Right atrium auricular region (tissue), 2 donors: ENCODE measurements at places on chromosomes 16 and 17. TPM values are rescaled to one million over a fixed set of nuclear protein-coding genes. Genes with fewer than 3 reads are reported as not detected.
A peak's percentile ranks its signal among the peaks of the same experiment; 100 is the strongest.

Gene TP53TG3C
- not detected for total RNA-seq

GRCh38 chr16:65644821-65645220 lies 523.0 kb upstream of the CDH11 start:
- no peaks in the 10 kb centered on the region for H3K27me3 ChIP-seq
- H3K36me3 ChIP-seq, result no peaks in the 10 kb centered on the region
- no peak overlapping the region for H3K27ac ChIP-seq
- no peak for DNase-seq
- H3K4me1 ChIP-seq, result no peaks in the 10 kb centered on the region
- no peak overlapping the region for H3K4me3 ChIP-seq

Gene MPV17L
- 10.8 TPM for total RNA-seq

GRCh38 chr17:7136266-7136877 lies 21.8 kb upstream of the ASGR2 start:
- no peaks in the 10 kb centered on the region for H3K36me3 ChIP-seq
- no peak overlapping the region for H3K4me3 ChIP-seq
- H3K27me3 ChIP-seq, result no peaks in the 10 kb centered on the region
- DNase-seq, result peak; percentile 82

DNA sequence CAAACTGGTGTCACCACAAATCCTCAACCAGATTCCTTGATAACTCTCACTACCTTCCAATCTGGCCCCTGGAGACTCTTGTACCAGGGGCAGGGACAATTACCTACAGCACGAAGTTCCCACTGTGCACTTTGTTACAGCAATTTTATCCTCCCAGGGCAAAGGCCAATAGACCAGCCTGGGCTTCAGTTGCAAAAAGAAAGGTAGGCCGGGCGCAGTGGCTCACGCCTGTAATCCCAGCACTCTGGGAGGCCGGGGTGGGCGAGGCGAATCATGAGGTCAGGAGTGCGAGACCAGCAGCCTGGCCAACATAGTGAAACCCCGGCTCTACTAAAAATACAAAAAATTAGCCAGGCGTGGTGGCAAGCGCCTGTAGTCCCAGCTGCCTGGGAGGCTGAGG lies 36.9 kb downstream of the USP7 start:
- peaks cover 44% of the 10 kb centered on the region for H3K36me3 ChIP-seq
- DNase-seq, result no peak
- no peaks in the 10 kb centered on the region for H3K4me1 ChIP-seq
- no peak overlapping the region for H3K27ac ChIP-seq
- no peak overlapping the region for H3K4me3 ChIP-seq
- no peaks in the 10 kb centered on the region for H3K27me3 ChIP-seq

Gene EVI2B
- total RNA-seq, result 11.3 TPM

DNA sequence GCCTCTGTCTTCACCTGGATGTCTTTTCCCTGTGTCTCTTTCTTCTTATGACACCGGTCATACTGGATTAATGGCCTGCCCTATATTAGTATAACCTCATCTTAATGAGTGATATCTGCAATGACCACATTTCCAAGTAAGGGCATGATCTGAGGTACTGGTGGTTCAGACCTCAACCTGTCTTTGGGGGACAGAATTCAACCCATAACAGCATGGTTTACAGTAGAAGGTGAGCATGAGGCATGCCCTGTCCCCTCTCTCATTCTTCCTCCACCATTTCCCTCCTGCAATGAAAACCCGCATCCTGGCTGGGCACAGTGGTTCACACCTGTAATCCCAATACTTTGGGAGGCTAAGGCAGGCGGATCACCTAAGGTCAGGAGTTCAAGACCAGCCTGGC lies 2.8 kb upstream of the RAB37 start:
- no peak overlapping the region for H3K27ac ChIP-seq
- peaks cover 7% of the 10 kb centered on the region for H3K27me3 ChIP-seq
- H3K4me1 ChIP-seq, result no peaks in the 10 kb centered on the region
- no peaks in the 10 kb centered on the region for H3K36me3 ChIP-seq

- no peak overlapping the region for H3K27ac ChIP-seq
- H3K4me3 ChIP-seq, result no peak overlapping the region
- H3K36me3 ChIP-seq, result no peaks in the 10 kb centered on the region
- H3K4me1 ChIP-seq, result no peaks in the 10 kb centered on the region
- no peak for DNase-seq
- H3K27me3 ChIP-seq, result no peaks in the 10 kb centered on the region
These were observed 178.3 kb downstream of the ENGASE start for GRCh38 chr17:79252886-79253285.

- no peak for DNase-seq
- H3K27ac ChIP-seq, result no peak overlapping the region
These were observed 17.5 kb upstream of the MYO18A start for GRCh38 chr17:29197516-29198272.

- H3K4me3 ChIP-seq, result no peak overlapping the region
- H3K27me3 ChIP-seq, result no peaks in the 10 kb centered on the region
- H3K36me3 ChIP-seq, result no peaks in the 10 kb centered on the region
- H3K27ac ChIP-seq, result no peak overlapping the region
These were observed 18.5 kb upstream of the TOB1 start for GRCh38 chr17:50884439-50885311.

DNA sequence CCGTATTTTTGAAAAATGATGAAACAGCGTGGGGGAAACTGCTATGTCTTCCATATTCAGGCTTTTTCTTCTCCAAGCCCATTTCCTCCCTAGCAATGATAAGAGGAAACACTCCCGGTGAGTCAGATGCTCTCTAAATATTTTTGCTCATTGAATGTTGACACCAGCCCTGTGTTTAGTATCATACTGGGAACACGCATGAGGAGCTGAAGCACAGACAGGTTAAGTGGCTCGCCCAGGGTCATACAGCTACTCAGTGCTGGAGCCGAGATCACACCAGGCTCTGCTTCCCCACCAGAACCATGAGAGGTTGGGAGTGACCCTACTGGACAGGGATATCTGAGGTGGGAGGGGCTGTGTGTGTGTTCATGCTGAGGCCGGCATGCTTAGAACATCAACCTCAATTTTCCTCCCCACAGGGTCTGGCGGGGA lies 37.8 kb upstream of the ADGRG1 start:
- peaks cover 12% of the 10 kb centered on the region for H3K4me1 ChIP-seq
- H3K36me3 ChIP-seq, result no peaks in the 10 kb centered on the region
- DNase-seq, result no peak
- H3K27me3 ChIP-seq, result no peaks in the 10 kb centered on the region

GRCh38 chr16:1287982-1288670 lies 21.3 kb upstream of the UBE2I start:
- H3K36me3 ChIP-seq, result no peaks in the 10 kb centered on the region
- no peaks in the 10 kb centered on the region for H3K27me3 ChIP-seq
- no peak for DNase-seq
- no peak overlapping the region for H3K27ac ChIP-seq
- peaks cover 19% of the 10 kb centered on the region for H3K4me1 ChIP-seq
- H3K4me3 ChIP-seq, result no peak overlapping the region

DNA sequence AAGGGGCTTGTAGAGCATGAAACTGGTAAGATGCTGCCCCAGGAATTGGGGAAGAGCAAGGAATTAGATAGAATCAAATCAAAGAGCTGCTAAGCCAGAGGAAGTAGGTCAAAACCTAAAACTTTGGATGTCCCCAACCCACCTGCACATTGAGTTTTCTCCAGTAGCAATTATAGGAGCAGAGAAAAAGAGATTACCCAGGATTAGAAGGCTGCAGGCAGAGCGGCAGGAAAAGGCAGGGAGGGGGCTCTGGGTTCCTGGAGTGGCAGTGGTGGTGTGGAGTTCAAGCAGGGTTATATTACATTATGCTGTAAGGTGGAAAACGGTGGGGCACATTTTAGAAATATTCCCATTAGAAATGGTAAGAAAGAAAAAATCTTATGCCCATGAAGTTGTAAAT lies 68.3 kb downstream of the KSR1 start:
- H3K4me3 ChIP-seq, result no peak overlapping the region
- no peaks in the 10 kb centered on the region for H3K27me3 ChIP-seq
- H3K36me3 ChIP-seq, result no peaks in the 10 kb centered on the region
- no peak overlapping the region for H3K27ac ChIP-seq
- no peak for DNase-seq

- no peak overlapping the region for H3K27ac ChIP-seq
- H3K27me3 ChIP-seq, result no peaks in the 10 kb centered on the region
- H3K4me1 ChIP-seq, result no peaks in the 10 kb centered on the region
- H3K36me3 ChIP-seq, result no peaks in the 10 kb centered on the region
- H3K4me3 ChIP-seq, result no peak overlapping the region
These were observed 66.6 kb upstream of the LHX1 start for GRCh38 chr17:36870720-36870999.

Gene YBX2
- 3.0 TPM for total RNA-seq

- H3K27me3 ChIP-seq, result no peaks in the 10 kb centered on the region
- no peak overlapping the region for H3K4me3 ChIP-seq
- H3K4me1 ChIP-seq, result no peaks in the 10 kb centered on the region
These were observed 18.4 kb downstream of the CYB5D2 start for GRCh38 chr17:4161192-4161966.

Gene CDT1
- total RNA-seq, result 1.3 TPM

DNA sequence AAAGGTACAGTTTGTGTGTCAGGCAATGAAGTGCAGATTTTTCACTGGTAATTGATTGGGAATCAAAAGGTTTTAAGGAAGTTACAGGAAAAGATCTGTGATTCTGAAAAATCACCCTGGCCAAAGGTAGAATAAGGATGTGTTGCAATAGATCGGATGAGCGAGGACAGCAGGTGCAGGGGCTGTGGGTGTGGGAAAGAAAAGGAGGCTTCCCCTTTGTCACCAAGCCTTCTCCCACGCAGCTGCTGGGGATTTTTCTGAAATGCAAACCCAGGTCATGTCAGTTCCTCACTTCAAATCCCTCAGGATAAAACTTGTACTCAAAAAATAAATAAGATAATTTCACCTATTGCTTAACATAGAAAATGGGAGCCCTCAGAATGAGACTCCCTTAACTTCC lies 47.9 kb upstream of the ARHGAP17 start:
- no peak overlapping the region for H3K4me3 ChIP-seq
- peak overlapping the region; percentile 93 for H3K27ac ChIP-seq
- no peak for DNase-seq
- no peaks in the 10 kb centered on the region for H3K36me3 ChIP-seq

Gene GLP2R
- 1.0 TPM for total RNA-seq

GRCh38 chr16:3654249-3654991 lies at the start of gene DNASE1:
Gene DNASE1, plus strand, starts transcription at chr16:3654691. Its CDS starts 683 bp downstream, at chr16:3655374.
- no peak within 1 kb of the TSS for H3K27ac ChIP-seq
- DNase-seq, result no peak
- H3K36me3 ChIP-seq, result peaks cover 29% of the 10 kb centered on the region
- no peaks in the 10 kb centered on the region for H3K27me3 ChIP-seq
- H3K4me1 ChIP-seq, result peaks cover 9% of the 10 kb centered on the region

DNA sequence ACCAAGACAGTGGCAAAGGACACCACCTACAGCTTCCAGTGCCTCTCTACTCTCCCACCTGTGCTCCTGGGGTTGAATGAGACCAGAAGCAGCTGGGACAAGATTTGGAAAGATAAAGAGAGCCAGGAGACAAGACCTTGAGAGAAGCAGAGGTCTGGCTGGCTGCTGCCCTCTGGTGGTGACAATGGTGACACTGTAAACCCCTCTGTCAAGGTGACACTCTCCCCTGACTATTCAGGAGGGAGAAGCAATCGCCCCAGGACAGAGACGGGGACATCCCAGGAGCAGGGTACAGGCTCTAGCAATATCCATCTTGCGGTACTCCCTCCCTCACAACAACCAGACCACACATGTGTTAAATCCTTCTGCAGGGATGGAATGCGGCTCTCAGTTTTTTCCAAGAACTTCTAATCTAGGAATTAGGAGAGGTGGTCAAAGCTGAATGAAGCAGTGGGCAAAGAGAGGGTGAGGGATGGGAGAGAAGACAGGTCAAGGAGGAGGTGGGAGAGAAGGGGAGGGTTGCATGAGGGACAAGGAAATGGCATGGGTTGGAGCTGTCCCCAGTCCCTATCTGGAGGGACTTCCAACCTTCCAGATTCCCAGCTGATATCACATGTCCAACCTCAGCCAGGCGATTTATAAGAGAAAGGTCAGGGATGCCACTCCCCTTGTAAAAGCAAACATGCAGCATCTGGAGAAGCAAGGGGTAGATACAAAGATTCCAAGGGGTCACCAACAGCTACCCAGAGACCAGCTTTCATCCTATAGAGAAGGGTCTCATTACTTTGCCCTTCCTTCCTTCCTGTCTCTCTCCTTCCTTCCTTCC lies 2.9 kb downstream of the PHOSPHO1 start:
- H3K27me3 ChIP-seq, result no peaks in the 10 kb centered on the region
- no peak overlapping the region for H3K27ac ChIP-seq
- H3K4me3 ChIP-seq, result no peak overlapping the region
- peak; percentile 77 for DNase-seq
- no peaks in the 10 kb centered on the region for H3K36me3 ChIP-seq

DNA sequence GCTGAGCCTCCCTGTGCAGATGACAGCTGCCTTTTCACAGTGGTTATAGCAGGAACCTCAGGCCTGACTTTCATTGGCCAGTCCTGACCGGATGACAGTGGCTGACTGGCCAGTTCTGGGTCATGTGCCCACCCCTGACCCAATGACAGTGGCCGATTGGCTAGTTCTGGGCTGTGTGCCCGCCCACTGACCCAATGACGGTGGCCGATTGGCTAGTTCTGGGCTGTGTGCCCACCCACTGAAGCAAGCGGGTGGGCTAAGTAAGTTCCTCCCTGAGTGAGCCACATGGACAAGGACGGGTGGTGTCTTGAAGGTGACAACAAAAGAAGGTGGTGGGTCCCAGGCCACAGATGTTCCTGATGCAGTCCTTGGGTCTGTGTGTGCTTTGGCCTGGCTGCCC lies 9.5 kb downstream of the DEF8 start:
- no peak for DNase-seq
- no peaks in the 10 kb centered on the region for H3K27me3 ChIP-seq
- no peak overlapping the region for H3K4me3 ChIP-seq
- H3K36me3 ChIP-seq, result peaks cover 34% of the 10 kb centered on the region

- H3K27ac ChIP-seq, result peak overlapping the region; percentile 73
- no peak for DNase-seq
- H3K27me3 ChIP-seq, result no peaks in the 10 kb centered on the region
- H3K36me3 ChIP-seq, result no peaks in the 10 kb centered on the region
These were observed 9.5 kb upstream of the AMZ2 start for GRCh38 chr17:68238164-68238870.

- H3K36me3 ChIP-seq, result no peaks in the 10 kb centered on the region
- H3K4me1 ChIP-seq, result no peaks in the 10 kb centered on the region
- peak; percentile 84 for DNase-seq
- no peak overlapping the region for H3K4me3 ChIP-seq
These were observed 46.9 kb downstream of the IRX6 start for GRCh38 chr16:55370762-55371482.

Gene OR1F1
- not detected for total RNA-seq

Gene KCNH6
- not detected for total RNA-seq

Gene IL32
- 56.0 TPM for total RNA-seq

DNA sequence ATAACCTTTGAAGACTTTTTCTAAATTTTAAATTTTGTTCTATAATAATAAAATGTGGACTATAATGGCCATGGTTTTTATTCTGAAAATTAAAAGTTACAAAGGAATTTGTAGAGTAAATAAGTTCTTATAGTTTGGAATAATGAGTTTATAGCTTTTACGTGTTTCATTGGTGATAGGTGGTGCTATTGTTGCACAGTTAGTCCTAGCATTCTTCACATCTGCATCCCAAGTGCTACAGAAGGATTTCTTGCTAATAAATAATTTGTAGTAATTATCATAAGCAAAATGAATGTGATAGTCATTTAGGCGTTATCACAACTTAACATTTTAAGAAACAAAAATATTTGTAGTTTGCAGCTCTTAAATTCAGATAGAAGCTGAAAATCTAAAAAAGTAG lies 67.9 kb downstream of the BCAS3 start:
- H3K4me3 ChIP-seq, result no peak overlapping the region
- no peak overlapping the region for H3K27ac ChIP-seq
- no peaks in the 10 kb centered on the region for H3K4me1 ChIP-seq
- no peak for DNase-seq
